ENCODE measurements at places on chromosomes 7 and 10. TPM values are rescaled to one million over a fixed set of nuclear protein-coding genes. Genes with fewer than 3 reads are reported as not detected.

DNA sequence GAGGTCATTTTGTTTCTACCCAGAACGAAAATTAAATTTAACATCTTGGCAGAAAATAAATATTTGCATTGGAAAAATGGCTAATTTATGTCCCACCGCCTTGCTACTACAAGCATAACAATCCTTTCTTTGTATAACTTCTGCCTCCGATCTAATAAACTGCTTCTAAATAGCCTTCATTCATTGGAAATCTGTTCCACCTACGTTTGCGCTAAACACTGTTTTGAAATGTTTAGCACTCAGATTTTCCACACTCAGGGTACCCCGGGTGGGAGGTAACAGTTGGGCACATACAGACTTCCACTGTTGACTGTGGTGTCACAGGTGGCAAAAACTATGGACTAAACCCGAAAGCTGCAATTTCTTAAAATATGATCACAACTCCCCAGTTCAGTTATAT, 96.4 kb downstream of the FGFR2 start:
- H3K27me3 ChIP-seq = peaks cover 4% of the 10 kb centered on the region
- no peak overlapping the region for H3K27ac ChIP-seq
- no peaks in the 10 kb centered on the region for H3K36me3 ChIP-seq
- H3K4me3 ChIP-seq = no peak overlapping the region

GRCh38 chr7:140197218-140197890, 20.6 kb upstream of the KDM7A start:
- DNase-seq = no peak
- no peak overlapping the region for H3K4me3 ChIP-seq
- no peaks in the 10 kb centered on the region for H3K27me3 ChIP-seq
- no peak overlapping the region for H3K27ac ChIP-seq
- H3K36me3 ChIP-seq = peaks cover 14% of the 10 kb centered on the region
- H3K4me1 ChIP-seq = peaks cover 26% of the 10 kb centered on the region

DNA sequence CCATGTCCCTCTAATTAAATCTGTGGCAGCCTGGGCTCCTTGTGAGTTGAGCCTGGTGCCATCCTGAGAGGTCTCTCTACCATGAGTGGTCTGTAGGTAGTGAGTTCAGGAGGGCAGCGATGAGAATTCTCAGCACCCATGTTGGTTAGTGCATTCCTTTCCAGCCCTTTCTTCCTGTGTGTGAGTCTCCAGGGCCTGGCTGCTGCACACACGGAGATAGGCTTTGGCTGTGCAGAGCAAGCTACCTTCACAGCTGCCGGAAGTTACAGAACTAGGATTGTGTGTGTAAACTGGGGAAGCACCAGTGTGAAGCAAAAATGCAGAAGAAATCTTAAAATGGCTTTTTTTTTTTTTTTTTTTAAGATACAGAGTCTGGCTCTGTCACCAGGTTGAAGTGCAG, 358.6 kb downstream of the PAXIP1 start:
- H3K4me3 ChIP-seq = no peak overlapping the region
- H3K36me3 ChIP-seq = no peaks in the 10 kb centered on the region
- no peak for DNase-seq
- H3K4me1 ChIP-seq = no peaks in the 10 kb centered on the region

DNA sequence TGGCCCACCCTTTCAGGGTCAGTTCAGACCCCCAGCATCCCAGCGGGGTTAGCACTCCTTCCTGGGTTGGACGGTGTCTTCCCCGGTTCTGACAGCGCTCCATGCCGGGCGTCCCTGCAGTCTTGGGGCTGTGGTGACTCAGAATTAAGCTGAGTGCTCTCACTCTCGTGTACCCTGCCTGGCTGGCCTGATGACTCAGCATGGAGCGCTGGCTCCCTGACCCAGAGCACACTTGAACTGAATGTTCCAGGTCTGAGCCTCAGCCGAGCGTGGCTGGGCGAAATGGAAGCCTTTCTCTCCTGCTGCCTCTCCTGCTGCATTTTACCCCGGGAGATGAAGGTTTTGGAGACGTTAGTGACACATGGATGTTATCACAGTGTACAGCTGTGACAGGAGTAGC, 7.1 kb downstream of the BAG3 start:
- H3K4me3 ChIP-seq = no peak overlapping the region
- H3K27ac ChIP-seq = no peak overlapping the region
- peaks cover 62% of the 10 kb centered on the region for H3K4me1 ChIP-seq
- no peak for DNase-seq

DNA sequence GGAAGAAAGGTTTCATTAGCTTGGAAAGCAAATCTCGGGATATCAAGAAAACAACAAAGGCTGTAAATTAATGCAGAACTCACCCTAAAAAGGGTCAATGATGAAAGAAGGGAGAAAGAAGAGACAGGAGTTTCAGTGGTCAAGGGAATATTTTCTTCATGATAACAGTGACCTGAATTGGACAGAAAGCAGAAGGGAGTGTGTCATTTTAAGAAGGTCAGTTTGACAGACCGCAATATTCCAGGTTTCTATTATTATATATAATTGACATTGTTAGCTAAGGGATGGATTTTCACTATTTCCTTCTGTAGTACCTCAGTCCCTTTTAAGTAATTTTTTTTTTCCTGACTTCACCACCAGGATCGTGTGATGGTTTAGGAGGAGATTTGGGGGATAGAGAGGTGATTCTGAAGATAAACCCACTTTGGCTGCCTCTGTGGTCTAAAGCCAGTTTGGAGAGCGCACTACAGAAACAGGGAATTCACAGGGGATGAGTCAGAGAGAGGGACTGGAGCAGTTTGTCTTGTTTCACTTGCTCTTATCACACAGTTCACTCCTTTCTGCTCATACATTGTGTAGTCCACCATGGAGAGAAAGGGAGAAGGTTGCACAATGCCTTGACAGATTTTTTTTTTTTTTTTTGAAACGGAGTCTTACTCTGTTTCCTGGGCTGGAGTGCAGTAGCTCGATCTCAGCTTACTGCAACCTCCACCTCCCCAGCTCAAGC, 417.9 kb downstream of the AUTS2 start:
- no peak overlapping the region for H3K4me3 ChIP-seq
- no peak overlapping the region for H3K27ac ChIP-seq
- no peaks in the 10 kb centered on the region for H3K4me1 ChIP-seq
- H3K36me3 ChIP-seq = no peaks in the 10 kb centered on the region
- DNase-seq = no peak

GRCh38 chr7:7159063-7159658, 23.2 kb upstream of the C1GALT1 start:
- peaks cover 46% of the 10 kb centered on the region for H3K36me3 ChIP-seq
- DNase-seq = no peak
- peak overlapping the region; percentile 70 for H3K4me3 ChIP-seq
- H3K4me1 ChIP-seq = peaks cover 45% of the 10 kb centered on the region
- peak overlapping the region; percentile 74 for H3K27ac ChIP-seq

MYO3A gene
- total RNA-seq = not detected

TDRD1 gene
- total RNA-seq = 0.35 TPM
